ENCODE measurements at places on chromosomes 3 and 15.

- no peak for DNase-seq
Measured at GRCh38 chr3:58168498-58168897, 42.3 kb downstream of the DNASE1L3 start.

GRCh38 chr3:9986230-9986725 lies 363 bp downstream of the EMC3 start:
- no peak for DNase-seq

DNA sequence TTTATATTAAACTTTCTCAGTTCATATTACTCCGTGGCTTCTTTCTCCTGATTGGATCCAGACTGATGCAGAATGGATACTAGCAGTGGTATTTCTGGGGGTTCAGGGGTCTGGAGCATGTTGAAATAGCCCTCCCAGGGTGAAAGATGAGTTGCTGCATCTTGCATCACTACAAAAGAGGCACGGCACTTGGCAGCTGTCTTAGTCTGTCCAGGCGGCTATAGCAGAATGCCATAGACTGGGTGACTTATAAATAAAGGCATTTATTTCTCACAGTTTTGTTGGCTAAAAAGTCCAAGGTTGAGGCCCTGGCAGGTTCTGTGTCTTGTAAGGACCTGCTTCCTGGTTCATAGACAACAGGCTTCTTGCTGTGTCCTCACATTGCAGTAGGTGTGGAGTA lies 660 bp upstream of the BCL2L10 start:
- no peak for DNase-seq

GRCh38 chr3:24339266-24339825 lies 155.3 kb downstream of the THRB start:
- no peak for DNase-seq

- DNase-seq: no peak
Measured at GRCh38 chr3:126270145-126270811, 86.9 kb downstream of the KLF15 start.

- no peak for DNase-seq
Measured at GRCh38 chr15:71821547-71822129, 11.3 kb downstream of the NR2E3 start.

- DNase-seq: no peak
Measured at GRCh38 chr3:197598404-197598980, 42.7 kb upstream of the BDH1 start.

DNA sequence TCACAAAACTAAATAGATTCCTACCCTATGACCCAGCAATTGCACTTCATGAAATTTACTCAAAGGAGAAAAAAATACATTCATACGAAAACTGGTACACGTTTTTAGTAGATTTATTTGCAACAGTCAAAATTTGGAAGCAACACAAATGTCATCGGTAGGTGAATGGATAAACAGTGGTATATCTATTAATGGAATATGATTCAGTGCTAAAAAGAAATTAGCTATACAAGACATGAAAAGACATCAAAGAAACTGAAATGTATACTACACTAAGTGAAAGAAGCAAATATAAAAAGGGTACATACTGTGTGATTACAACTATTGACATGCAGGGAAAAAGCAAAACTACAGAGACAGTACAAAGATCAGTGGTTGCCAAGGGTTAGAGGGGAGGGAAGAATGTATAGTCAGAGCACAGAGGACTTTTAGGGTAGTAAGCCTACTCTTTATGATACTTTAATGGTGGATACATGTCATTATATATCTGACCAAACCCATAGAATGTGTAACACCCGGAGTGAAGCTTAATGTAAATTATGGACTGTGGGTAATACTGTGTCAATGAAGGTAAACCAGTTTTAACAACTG lies 31.6 kb downstream of the RFX7 start:
- no peak for DNase-seq

DNA sequence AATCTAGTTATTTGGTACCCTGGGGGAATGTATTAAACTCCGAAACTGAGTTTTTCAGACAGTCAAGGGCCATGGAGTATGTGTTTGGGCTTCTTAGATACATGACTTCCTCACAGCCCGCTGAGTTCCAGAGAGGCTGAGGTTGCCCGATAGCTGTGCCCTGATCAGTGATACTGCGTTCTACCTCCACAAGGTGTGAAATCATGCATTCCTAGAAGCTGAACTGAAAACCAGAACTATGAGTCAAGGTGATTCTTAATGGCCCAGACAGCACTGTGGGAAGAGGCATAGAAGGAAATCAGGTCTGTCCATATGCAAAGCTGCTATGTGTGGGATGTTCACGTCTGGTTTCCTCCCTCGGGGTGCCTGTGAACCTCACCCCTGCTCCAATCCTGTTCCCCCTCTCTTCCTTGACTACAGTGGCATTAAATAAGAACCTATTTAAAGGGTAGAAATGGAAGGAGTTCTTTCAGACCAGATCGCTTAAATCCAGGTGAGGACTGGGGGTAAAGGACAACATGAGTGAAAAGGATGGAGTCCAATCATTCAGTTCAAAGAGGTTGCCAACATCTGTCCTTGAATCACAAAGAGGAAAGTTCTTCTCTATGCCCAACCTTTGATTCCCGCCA lies 74.3 kb downstream of the MYO1E start:
- DNase-seq: no peak

DNA sequence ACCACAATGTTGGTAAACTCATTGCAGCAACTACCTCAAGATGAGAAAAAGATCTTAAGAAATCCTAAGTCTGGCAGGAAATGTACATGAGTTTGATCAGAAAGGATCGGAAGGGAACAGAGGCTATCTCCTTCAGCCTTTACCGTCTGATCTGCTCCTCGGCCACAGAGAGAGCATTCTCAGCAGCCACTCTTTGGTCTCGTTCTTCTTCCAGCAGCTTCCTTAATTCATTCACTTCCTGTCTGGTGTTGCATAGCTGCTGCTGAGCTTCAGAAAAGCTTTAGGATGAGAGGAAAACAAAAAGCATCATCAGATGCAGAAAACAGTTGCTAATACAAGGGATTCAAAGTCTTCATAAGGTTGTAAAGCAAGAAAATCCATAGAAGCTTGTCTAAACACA lies 6.6 kb upstream of the HCLS1 start:
- DNase-seq: no peak

GRCh38 chr3:12758025-12758781 lies 856 bp downstream of the TMEM40 start:
- no peak for DNase-seq

- DNase-seq: no peak
Measured at GRCh38 chr3:25563601-25564000, 101.1 kb downstream of the TOP2B start.

DNA sequence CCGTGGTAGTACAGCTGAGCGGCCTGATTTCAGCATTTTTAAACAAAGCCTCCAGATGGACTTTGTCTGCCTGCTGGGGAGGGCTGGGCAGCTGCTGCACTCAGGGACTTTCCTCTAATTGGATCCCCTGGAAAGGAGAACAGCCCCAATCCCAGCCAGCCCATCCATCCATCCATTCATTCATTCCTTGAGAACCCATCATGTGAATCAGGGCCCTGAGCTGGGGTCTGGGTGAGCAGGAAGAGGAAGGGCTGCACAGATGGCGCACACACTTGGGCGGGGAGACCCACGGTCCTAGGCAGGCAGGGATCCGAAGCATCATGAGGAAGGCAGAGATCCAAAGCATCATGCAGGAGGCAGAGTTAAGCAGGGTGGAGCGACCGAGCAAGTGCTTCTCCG lies 45.7 kb downstream of the TPRA1 start:
- DNase-seq: no peak

- no peak for DNase-seq
Measured at GRCh38 chr3:882533-882932, 210.3 kb upstream of the CNTN6 start.

- no peak for DNase-seq
Measured at GRCh38 chr15:88178631-88179030, 77.9 kb downstream of the NTRK3 start.

- DNase-seq: peak; percentile 56
Measured at GRCh38 chr3:108124337-108125152, 33.7 kb upstream of the CD47 start.

DNA sequence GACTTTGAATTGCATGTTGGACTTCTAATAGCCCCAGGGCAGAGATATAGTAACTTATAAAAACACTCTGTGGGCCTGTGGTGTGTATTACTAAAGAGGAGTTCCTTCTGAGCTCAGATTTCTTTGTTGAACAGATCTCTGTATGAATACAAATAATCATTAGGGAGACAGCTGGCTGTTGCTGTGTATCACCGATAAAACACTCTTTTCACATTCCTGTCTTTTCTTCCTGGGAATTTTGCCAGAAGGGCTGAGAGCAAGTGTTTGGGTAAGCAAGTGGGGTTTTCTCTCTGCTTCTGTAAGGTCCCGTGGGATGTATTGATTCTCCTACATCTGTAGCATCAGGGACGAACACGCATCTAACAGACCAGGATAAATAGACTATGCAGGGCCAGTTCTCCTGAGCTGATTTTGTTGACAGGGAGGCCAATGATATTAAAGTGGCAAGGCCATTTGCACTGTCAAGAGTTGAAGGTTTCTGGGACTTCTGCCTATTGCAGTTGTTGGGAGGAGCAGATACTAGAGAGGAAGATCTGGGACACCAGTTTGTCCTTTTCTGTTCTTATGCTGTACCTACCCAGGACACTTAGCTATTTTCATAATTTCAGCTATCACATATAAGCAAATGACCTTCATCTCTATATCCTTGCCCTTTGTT lies 225.9 kb upstream of the CD96 start:
- DNase-seq: no peak

DNA sequence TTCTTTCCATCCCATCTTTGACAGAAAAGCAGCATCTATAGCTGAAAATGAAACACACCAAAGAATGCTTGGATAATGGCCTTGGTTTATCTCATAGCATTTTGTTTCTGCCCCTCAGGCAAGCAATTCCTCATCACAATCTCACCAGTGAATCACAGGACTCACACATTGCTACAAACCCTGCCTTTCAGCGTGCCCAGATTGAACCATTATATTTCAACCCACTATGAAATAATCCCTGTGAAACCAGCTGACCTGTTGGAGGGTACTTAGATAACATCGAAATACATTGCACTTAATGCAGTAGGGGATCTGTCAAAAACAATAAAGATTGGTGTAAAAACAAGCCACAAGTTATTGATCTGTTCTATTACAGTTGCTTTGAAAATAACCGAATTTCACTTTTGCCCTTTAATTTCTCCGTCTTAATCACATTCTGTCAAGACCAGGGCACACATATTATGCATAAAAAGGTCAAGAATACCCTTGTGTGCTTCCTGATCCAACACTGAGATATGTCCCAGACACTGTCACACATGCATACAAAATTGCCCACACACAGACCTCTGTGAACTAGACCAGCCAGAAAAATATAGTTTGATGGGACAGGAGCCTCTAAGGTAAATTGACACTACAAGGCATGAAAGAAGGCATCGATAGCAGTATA lies 839.8 kb downstream of the NTRK3 start:
- DNase-seq: no peak

- no peak for DNase-seq
Measured at GRCh38 chr3:10213156-10213792, 35.0 kb upstream of the TATDN2 start.

- DNase-seq: no peak
Measured at GRCh38 chr15:48176112-48176511, 2.0 kb downstream of the MYEF2 start.

DNA sequence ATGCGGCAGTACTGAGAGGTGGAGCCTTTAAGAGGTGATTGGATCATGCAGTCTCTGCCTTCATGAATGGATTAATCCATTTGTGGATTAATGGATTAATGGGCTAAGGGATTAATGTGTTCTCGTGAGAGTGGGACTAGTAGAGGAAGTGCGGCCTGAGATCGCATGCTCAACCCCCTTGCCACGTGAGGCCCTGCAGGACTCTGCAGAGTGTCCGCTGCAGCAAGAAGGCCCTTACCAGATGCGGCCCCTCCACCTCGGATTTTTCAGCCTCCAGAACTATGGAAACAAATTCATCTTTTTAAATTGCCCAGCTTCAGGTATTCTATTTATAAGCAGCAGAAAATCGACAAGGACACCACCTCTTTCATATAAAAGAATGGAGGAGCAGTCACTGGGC lies 148.8 kb downstream of the TPRA1 start:
- no peak for DNase-seq

GRCh38 chr3:123294296-123294938 lies 92.7 kb downstream of the SEC22A start:
- no peak for DNase-seq

GRCh38 chr3:8371085-8371551 lies 130.5 kb upstream of the LMCD1 start:
- DNase-seq: no peak

DNA sequence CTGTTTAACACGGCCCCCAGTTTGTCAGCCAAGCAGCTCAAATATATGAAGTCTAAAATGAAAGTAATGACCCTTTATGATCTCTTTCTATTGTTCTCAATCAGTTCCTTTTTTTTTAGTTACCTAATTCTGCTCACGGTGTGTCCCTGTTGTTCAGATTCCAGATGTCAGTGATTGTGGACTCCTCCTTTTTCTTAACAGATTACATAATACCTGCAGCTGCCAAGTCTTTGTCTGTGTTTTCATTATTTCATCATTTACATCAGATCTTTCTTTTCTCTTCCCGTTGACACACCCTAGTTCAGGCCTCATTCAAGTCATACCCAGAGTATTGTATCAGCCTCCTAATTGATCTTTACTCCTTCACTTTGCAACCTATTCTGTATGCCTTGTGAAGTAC lies 56.1 kb upstream of the SKIL start:
- DNase-seq: no peak

DNA sequence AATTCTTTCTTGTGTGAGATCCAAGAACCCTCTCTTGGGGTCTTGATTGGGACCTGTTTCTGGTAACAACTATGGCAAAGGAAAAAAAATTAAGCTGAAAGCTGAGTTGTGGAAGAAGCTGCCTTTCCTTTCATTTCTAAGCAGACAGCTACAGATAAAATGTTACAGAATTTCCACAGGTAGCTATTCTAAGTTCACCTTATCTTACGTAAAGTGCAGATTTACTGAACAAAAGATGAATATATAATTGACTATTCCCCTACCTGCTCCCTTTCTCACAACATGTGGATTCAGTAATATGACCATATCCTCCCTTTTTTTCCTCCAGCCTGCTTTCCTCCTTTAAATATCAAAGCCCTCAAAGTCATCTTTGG lies 36.6 kb downstream of the CLEC3B start:
- no peak for DNase-seq

GRCh38 chr3:70951316-70951715 lies 632.2 kb downstream of the FOXP1 start:
- DNase-seq: no peak

- DNase-seq: no peak
Measured at GRCh38 chr15:38436993-38437392, 16.9 kb upstream of the FAM98B start.

- DNase-seq: no peak
Measured at GRCh38 chr15:82043130-82043673, 2.6 kb downstream of the MEX3B start.

Data from activated CD4-positive, alpha-beta T cell treated with anti-CD3 and anti-CD28 coated beads, Interleukin-2, amount 50 U/mL, for 1 hour (primary cell).